ENCODE measurements at places on chromosomes 2 and 18. TPM values are rescaled to one million over a fixed set of nuclear protein-coding genes. Genes with fewer than 3 reads are reported as not detected.

SLC4A5 gene
- not detected for total RNA-seq

RNF25 gene
- 54.7 TPM for total RNA-seq

DUSP2 gene
- 24.4 TPM for total RNA-seq

RBMS1 gene
- 67.2 TPM for total RNA-seq

CEBPZOS gene
- total RNA-seq, result 10.5 TPM

MAB21L4 gene
- not detected for total RNA-seq
